CD14-positive monocyte (primary cell): ENCODE measurements at places on chromosomes 1 and 21.

DNA sequence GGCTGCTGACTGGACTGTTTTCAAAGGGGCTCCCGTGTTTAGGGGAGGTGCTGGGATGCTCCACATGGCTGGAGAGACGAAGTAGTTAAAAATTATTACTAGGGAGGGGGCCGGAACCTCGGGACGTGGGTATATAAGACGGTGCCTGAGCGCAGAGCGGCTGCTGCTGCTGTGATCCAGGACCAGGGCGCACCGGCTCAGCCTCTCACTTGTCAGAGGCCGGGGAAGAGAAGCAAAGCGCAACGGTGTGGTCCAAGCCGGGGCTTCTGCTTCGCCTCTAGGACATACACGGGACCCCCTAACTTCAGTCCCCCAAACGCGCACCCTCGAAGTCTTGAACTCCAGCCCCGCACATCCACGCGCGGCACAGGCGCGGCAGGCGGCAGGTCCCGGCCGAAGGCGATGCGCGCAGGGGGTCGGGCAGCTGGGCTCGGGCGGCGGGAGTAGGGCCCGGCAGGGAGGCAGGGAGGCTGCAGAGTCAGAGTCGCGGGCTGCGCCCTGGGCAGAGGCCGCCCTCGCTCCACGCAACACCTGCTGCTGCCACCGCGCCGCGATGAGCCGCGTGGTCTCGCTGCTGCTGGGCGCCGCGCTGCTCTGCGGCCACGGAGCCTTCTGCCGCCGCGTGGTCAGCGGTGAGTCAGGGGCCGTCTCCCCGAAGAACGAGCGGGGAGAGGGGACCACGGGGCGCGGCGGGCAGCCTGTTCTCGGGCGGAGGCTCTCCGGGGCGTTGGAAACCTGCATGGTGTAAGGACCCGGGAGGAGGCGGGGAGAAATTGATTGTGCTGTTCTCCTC, at the start of gene CHODL:
Gene CHODL (plus strand): TSS at position 163 of the 793 bp plus-strand sequence. CDS start 391 bp downstream, at position 554.
- DNase-seq = no peak

DNA sequence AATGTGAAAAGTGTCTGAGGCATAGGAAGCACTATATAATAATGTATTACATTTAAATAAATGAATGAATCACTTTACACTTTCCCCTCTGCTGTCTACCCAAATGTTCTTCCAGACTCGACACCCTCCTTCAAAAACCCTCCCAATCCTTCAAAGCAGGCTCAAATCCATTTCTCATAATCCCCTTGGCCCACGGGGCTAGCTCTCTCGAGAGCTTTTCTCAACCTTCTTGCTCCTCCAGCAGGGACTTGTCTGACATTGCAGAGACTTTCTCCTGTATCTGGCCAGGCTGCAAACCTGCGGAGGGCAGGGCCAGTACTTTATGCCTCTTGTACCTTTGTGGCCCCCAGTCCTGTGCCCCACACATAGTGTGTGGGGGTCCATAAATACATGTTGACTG, 14.1 kb upstream of the CNTN2 start:
- DNase-seq = no peak

GRCh38 chr1:20575541-20576336, 13.2 kb upstream of the CDA start:
- no peak for DNase-seq

GRCh38 chr1:68120136-68120791, 69.8 kb upstream of the DIRAS3 start:
- peak; percentile 53 for DNase-seq

DNA sequence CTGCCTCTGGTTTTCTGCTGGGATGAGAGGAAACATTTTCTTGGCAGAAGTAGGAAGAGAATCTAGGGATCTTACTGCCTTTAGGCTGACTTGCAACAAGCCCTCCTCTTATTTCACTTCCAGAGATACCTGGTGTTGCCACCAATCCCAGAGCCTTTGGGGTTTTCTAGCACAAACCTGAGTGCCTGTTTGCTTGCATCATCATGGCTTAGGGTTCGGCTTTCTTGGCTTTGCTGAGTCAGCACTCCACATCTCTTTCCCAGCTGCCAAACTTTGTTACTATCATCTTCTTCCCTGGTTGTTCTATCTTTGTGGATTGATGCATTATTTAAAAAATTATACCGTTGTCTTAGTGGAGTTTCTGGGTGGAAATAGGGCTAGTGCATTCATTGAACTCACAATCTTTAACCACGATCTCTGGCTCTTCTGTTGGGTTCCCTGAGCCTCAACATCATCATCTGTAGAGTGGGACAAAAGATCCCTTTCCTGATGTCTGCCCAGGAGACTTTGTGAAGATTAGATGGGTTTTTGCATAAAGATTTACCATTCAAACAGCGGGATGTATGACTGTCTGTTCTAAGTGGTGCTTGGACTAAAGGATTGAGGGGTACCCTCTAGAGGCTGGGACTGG, 76.6 kb upstream of the SELENON start:
- no peak for DNase-seq

DNA sequence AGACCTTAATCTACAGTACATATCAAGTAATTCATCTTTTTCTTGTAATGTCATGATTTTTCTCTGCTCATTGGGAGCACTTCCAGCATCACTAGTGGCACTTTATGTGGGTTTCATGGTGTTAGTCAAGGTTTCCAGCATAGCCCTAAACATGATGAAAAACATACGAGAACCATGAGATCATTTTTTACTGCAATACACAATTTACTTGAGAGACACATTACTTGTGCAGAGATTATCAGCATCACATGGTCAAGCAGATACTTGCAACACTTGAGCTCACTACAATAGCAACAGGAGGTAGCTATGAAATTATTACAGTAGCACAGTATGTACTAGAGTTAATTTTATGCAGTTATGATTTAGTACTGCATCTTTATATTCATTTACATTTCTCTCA, 36.4 kb downstream of the ITGB3BP start:
- DNase-seq = no peak

GRCh38 chr1:35605071-35605866, 32.2 kb downstream of the TFAP2E start:
- DNase-seq = no peak

DNA sequence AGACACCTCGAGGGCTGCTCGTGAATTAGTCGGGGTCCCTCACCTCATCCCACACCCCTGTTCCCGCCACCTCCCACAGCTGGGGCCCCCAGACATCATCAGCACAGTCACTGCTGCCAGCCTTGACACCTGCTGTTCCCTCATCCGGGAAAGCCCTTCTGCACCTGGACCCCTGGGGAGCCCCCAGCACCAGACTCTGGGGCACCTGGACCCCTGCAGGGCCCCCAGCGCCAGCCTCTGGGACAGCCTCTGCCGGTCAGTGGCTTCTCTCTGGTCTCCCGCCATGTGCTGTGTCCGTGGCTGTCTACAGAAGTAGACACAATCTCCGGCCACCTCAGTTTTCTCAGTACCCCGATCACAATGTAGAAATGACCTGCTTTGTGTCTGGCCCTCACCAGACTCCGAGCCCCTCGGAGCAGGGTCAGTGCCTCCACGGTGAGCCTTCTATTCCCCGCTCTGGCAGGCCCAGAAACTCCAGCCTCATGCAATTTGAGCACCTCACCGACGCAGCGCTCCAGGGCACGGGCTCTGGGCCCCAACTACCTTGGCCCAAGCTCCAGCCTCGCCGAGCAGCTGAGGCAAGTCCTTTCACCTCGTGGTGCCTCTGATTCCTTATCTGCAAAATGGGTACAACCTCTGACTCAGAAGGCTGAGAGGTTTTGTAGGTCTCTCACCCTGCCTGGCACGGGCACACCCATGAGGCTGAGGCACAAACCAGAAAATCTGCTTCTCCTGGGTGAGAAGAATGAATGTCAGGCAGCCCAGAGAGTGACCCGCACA, 84.7 kb downstream of the RIPK4 start:
- no peak for DNase-seq

DNA sequence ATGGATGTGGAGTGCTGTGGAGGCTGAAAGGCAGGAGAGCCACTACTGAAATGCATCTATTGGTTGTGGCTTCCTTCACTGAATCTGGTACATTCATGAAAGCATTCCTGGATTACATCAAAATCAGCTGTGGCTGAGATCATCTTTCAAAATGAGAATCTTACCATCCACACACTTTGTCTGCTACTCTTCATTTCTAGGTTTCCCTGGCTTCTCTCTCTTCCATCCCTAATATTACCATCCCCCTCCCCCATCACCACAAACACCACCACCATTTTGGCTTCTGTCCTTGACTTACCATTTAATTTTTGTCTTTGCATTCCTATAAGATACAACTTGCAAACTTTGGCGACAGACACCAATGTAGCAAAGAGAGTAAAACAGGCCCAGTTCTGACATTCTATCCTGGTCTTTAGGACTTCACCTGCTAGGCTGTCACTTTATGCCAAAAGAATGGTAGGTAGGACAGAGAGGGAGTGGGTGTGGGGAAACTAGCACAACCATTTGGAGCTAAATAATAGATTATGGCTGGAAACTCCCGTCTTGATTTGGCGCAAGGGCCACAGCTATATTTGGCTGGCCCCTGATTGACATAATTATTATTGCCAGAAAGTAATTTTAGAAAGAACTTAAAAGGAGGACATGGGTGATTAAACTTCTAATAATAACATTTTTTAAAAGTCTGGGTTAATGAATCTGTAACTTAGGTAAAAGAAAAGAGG, 15.1 kb upstream of the DUSP10 start:
- no peak for DNase-seq

DNA sequence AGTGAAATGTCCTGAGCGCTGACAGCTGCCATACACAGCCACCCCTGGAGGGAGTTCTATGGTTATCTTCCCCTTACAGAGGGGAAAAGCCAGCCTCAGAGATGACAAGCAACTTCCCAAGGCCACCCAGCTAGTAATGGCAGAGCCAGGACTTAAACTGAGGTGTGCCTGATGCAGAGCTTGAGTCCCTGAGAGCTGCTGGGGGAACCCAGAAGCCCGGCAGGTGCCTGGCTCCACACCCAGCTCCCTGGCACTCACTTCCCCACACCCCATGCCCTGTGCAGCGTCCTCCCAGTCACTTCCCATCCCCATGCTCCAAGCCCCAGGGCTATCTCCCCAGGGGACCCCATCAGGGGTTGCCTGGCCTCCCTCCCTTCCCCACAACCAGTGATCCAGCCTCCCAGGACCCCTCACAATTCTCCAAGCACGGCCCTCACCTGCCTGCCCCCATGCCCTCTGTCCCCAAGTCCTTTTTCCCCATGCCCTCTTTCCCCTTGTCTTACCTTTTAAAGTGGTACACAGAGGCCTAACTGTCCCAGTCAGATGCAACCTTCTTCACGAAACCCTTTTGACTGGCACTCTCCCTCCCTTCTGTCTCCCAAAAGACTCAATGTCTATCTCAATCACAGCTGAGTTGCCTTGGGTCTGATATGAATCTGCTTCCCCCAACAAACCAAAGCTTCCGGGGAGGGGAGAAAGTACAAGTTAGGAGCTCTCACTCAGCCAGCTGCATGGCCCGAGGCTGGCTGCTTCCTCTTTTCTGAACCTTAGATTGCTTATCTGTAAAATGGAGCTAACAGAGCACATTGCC, 39.8 kb upstream of the LRP8 start:
- DNase-seq = peak; percentile 36

DNA sequence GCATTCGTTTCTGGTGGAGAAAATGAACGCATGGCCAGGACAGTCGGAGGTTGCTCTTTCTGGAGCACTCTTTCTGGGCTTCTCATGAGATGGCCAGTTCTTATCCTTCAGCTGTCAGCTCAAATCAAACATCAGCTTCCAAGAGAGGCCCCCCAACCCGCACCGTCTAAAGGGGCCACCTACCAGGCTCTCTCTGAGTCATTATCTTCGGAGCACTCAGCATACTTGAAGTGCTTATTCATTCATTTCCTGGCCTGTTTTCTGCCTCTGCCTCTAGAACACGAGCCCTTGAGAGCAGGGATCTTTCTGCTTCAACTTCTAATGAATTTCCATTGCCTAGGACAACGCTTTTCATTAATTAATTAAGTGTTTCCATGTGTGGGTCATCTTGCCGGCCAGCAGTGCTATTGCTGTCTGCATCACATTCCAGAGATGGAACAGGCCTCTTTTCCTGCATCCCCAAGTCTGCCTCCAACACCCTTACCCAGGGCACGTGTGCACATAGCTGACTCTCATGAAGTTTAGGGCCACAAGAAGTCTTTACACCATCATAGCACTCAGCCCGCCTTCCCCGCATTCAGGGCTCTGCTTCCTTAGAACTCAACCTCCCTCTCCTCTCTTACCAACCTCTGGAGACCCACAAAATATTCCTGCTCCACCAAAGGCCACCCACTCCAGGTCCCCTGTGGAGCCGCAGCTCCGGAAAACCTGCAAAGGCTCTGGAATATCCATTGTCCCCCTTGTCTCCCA, 52.1 kb upstream of the LAPTM5 start:
- no peak for DNase-seq

DNA sequence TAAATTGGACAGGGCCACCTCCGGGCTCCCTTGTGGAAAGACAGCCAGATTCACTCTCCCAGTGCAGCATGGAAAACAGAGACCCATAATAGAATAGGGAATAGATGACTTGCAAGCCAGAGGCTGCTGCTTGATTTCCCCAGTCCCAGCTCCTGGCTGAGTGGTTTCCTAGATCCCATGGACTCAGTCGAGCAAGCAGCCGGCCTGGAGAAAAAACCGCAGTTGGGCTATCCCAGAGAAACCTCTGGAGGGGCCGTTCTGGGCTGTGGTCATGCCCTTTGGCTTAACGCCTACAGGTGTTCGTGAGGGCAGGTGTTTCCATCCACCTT, 61.7 kb downstream of the ELK4 start:
- no peak for DNase-seq

GRCh38 chr1:7491109-7491817, 279.8 kb upstream of the VAMP3 start:
- no peak for DNase-seq

DNA sequence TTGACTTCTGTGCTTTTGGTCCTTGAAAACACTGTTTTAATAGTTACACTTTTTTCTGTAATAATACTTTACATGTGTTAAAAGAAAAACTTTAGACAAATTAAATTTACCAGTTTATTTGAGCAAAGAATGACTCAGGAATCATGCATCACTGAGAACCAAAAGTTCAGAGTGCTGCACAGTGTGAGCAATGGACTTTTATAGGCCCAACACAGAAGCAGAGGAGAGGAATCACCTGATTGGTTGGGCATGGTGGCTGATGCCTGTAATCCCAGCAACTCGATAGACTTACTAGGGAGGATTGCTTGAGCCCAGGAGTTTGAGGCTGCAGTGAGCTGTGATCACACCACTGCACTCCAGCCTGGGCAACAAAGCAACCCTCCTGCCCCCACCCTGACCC, 29.3 kb downstream of the ZNF648 start:
- no peak for DNase-seq

GRCh38 chr1:155261493-155261851, 688 bp downstream of the SCAMP3 start:
- no peak for DNase-seq

DNA sequence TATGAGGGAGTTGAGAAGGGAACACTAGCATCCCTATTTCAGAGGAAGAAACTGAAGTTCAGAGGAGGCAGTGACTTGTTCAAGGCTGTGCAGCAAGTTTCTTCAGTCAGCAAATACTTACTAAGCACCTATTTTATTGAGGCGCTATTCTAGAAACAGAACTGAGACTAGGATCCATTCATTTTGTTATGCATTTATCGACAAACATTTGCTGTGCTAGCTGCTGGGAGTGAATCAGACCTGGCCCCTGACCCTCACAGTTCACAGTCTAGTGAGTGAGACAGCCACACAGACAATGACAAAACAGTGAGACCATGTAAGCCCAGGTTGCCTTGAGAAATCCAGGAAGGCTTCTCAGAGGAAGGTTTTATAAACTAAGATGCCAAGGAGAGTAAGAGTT, 28.2 kb downstream of the TRIM62 start:
- no peak for DNase-seq
